ENCODE measurements at places on chromosomes 1 and 21. TPM values are rescaled to one million over a fixed set of nuclear protein-coding genes. Genes with fewer than 3 reads are reported as not detected.

The SCAF4 gene
- 45.5 TPM for polyA plus RNA-seq

The B4GALT2 gene
- 37.4 TPM for polyA plus RNA-seq

The B3GALNT2 gene
- polyA plus RNA-seq: 19.1 TPM

DNA sequence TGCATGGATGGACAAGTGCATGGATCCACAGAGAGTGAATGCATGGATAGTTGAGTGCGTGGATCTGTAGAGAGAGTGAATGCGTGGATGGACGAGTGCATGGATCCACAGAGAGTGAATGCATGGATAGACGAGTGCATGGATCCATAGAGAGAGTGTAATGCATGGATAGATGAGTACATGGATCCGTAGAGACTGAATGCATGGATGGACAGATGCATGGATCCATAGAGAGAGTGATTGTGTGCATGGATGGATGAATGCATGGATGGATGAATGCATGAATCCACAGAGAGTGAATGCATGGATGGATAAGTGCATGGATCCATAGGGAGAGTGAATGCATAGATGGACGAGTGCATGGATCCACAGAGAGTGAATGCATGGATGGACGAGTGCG is 153.8 kb downstream of the PCBP3 start:
- peaks cover 4% of the 10 kb centered on the region for H3K4me1 ChIP-seq
- no peaks in the 10 kb centered on the region for H3K36me3 ChIP-seq
- no peak for DNase-seq
- no peaks in the 10 kb centered on the region for H3K27me3 ChIP-seq
- H3K27ac ChIP-seq: no peak overlapping the region

DNA sequence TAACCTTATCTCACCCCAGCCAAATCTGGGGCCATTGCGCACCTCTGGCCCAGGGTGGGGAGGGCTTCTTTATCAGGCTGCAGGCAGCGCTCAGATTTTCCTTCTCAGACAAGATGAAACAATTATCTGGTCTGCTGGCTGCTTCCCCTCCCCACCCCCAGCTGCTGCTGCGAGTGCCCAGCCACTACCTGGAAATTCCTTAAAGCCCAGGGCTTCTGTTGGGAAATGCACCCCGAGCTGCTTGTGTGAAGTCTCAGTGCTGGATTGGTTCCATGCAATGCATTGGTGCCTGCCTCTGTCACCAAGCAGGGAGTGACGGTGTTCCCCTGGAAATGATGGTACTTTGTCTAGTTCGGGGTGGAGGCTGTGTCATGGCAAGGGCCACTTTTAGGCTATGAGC is 18.5 kb upstream of the ACTL8 start:
- no peaks in the 10 kb centered on the region for H3K36me3 ChIP-seq
- H3K27ac ChIP-seq: no peak overlapping the region
- H3K4me3 ChIP-seq: no peak overlapping the region
- DNase-seq: no peak

The FCAMR gene
- 5.3 TPM for polyA plus RNA-seq

The COL9A2 gene
- 11.0 TPM for polyA plus RNA-seq

The LHX8 gene
- not detected for polyA plus RNA-seq

- H3K36me3 ChIP-seq: no peaks in the 10 kb centered on the region
- no peak overlapping the region for H3K27ac ChIP-seq
- DNase-seq: no peak
- H3K27me3 ChIP-seq: no peaks in the 10 kb centered on the region
- no peaks in the 10 kb centered on the region for H3K4me1 ChIP-seq
These were observed 408.4 kb upstream of the PTBP2 start for GRCh38 chr1:96313216-96313615.

- H3K27ac ChIP-seq: no peak overlapping the region
- no peaks in the 10 kb centered on the region for H3K27me3 ChIP-seq
- no peak overlapping the region for H3K4me3 ChIP-seq
- no peaks in the 10 kb centered on the region for H3K36me3 ChIP-seq
- no peaks in the 10 kb centered on the region for H3K4me1 ChIP-seq
- no peak for DNase-seq
These were observed 436.8 kb upstream of the NR5A2 start for GRCh38 chr1:199590708-199591107.

The FCRLB gene
- polyA plus RNA-seq: 0.60 TPM

The HHAT gene
- 3.3 TPM for polyA plus RNA-seq

The VANGL2 gene
- polyA plus RNA-seq: 18.8 TPM

GRCh38 chr1:231557411-231557810 is 28.9 kb downstream of the TSNAX start:
- DNase-seq: no peak
- H3K27ac ChIP-seq: no peak overlapping the region
- H3K4me3 ChIP-seq: no peak overlapping the region

GRCh38 chr1:109050228-109050995 is 8.5 kb upstream of the WDR47 start:
- H3K27ac ChIP-seq: no peak overlapping the region
- H3K27me3 ChIP-seq: peaks cover 3% of the 10 kb centered on the region
- H3K4me3 ChIP-seq: no peak overlapping the region
- H3K36me3 ChIP-seq: no peaks in the 10 kb centered on the region
- DNase-seq: no peak

- no peak for DNase-seq
- no peak overlapping the region for H3K27ac ChIP-seq
- H3K4me1 ChIP-seq: no peaks in the 10 kb centered on the region
- H3K4me3 ChIP-seq: no peak overlapping the region
These were observed 31.4 kb upstream of the LYST start for GRCh38 chr1:235898126-235898525.

- no peak for DNase-seq
- no peak overlapping the region for H3K4me3 ChIP-seq
- no peaks in the 10 kb centered on the region for H3K27me3 ChIP-seq
- H3K27ac ChIP-seq: no peak overlapping the region
- peaks cover 12% of the 10 kb centered on the region for H3K4me1 ChIP-seq
These were observed 73.5 kb downstream of the ABL2 start for GRCh38 chr1:179156026-179156425.

DNA sequence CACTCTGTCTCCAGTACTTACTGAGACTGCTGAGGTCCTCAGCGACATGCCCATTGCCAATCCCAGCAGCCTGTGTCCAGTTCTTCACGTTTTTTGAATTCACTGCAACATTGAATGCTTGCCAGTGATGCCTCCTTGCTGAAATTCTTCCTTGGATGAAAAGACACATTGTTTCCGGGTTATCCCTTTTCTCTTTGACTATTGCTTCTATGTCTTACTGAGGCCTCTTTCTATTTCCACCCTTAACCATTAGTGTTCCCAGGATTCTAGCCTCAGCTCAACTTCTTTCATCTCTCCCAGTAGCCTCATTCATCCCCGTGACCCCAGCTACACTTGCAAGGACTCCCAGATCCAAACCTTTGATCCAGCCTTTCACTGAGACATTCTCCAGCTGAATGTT is 46.5 kb upstream of the KIF26B start:
- H3K27ac ChIP-seq: no peak overlapping the region
- H3K4me1 ChIP-seq: no peaks in the 10 kb centered on the region
- DNase-seq: no peak
- H3K27me3 ChIP-seq: no peaks in the 10 kb centered on the region

DNA sequence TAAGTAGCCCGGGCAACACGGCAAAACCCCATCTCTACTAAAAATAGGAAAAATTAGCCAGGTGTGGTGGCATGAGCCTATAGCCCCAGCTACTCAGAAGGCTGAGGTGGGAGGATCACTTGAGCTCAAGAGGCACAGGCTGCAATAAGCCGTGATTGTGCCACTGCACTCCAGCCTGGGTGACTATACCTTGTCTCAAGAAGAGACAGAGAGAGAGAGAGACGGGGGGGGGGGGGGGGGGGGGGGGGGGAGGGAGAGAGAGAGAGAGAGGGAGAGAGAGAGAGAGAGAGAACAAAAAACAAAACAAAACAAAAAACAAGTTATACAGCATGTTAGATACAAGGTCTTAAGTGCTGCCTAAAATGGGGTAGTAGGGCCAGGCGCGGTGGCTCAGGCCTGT is 77.8 kb upstream of the ZNF281 start:
- H3K4me1 ChIP-seq: peaks cover 7% of the 10 kb centered on the region
- DNase-seq: no peak
- H3K27ac ChIP-seq: no peak overlapping the region
- H3K4me3 ChIP-seq: no peak overlapping the region

GRCh38 chr1:118914379-118915161 is 73.6 kb downstream of the TBX15 start:
- no peak overlapping the region for H3K4me3 ChIP-seq
- no peak for DNase-seq
- no peak overlapping the region for H3K27ac ChIP-seq
- peaks cover 3% of the 10 kb centered on the region for H3K27me3 ChIP-seq
- no peaks in the 10 kb centered on the region for H3K36me3 ChIP-seq

- no peaks in the 10 kb centered on the region for H3K27me3 ChIP-seq
- no peak overlapping the region for H3K4me3 ChIP-seq
- H3K4me1 ChIP-seq: peaks cover 5% of the 10 kb centered on the region
- no peak overlapping the region for H3K27ac ChIP-seq
- peak; percentile 56 for DNase-seq
These were observed 43.3 kb upstream of the LPAR3 start for GRCh38 chr1:84936116-84936810.

DNA sequence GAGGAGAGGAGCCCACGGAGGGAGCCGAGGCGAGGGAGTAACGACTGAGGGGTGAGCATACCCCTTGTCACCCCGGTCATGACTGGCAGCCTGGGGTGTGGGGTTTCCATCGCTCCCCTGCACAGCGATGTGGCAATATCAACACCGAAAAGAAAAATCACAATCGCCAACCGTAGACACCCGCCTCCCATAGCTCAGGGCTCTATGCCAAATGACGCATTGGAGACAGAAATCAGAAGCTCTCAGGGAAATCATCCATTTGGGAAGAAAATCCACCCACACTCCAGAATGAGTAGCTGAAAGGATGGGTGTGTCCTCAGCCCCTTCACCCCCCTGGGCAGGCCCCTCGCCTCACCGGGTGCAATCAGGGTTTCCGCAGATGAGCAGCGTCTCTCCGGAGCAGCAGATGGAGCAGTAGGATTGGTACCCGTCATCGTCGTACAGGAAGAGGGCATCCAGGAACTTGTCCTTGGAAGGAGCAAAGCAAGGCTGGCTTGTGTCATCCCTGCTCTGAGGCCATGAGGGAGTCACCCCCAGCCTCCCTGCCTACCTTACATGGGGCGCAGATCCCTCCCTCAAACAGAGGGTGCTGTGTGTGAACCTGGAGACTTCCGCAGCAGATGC is 2.5 kb downstream of the DNMT3L start:
- H3K27me3 ChIP-seq: no peaks in the 10 kb centered on the region
- H3K27ac ChIP-seq: no peak overlapping the region
- DNase-seq: no peak
- H3K36me3 ChIP-seq: no peaks in the 10 kb centered on the region

The KRTAP23-1 gene
- polyA plus RNA-seq: not detected
